Naive thymus-derived CD4-positive, alpha-beta T cell (primary cell): ENCODE measurements at places on chromosomes 2 and 18. TPM values are rescaled to one million over a fixed set of nuclear protein-coding genes. Genes with fewer than 3 reads are reported as not detected.

GRCh38 chr18:54924948-54925347 is 34.3 kb downstream of the CCDC68 start:
- H3K36me3 ChIP-seq, result no peaks in the 10 kb centered on the region
- DNase-seq, result no peak
- H3K27ac ChIP-seq, result no peak overlapping the region
- H3K4me3 ChIP-seq, result no peak overlapping the region

DNA sequence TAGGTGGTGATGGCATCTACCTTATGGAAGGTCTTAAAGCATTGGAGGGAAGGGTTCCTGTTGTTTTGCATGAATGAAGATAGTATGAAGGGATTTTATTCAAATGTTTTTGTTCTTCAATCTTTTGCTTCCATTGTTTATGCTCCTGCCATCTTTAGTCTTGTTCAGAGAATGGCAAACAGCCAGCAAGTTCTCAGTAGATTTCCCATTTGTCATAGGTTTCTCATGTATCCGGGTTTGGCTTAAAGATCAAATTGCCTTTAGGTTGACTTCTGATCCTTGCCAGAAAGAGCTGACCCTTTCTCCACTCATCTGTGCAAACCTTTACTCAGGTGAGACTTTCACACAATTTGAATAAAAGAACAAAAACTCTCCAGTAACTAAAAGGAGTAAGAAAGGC is 44.2 kb upstream of the STAT4 start:
- no peaks in the 10 kb centered on the region for H3K27me3 ChIP-seq
- peaks cover 27% of the 10 kb centered on the region for H3K4me1 ChIP-seq
- H3K27ac ChIP-seq, result peak overlapping the region; percentile 43
- no peak for DNase-seq

- no peaks in the 10 kb centered on the region for H3K36me3 ChIP-seq
- DNase-seq, result no peak
- H3K27me3 ChIP-seq, result no peaks in the 10 kb centered on the region
- H3K4me1 ChIP-seq, result no peaks in the 10 kb centered on the region
Measured at GRCh38 chr2:4175343-4175742, 472.0 kb downstream of the DCDC2C start.

MDH1B gene
- not detected for polyA plus RNA-seq
